A549 (cell line): ENCODE measurements at places on chromosomes 13 and 19.

DNA sequence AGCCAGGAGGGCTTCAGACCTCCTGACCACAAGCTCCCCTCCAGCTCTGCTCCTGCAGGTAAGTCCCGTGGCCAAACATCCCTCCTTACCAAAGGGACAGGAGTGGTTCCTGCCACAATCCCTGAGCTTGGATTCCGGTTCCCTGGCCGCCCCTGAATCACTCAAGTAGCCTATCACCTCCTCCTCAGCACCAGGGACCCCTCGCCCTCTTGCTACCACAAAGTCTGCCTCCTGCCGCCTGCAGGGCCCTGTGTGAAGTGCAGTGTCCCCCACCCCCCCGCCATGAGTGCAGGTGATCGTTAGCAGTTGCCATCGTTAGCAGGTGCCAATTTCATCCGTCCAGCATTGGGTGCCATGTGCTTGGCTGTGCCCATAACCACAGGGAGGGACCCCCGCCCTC is 40.8 kb upstream of the RANBP3 start:
- peak; percentile 8 for DNase-seq

GRCh38 chr13:114111577-114111976 is 20.8 kb downstream of the RASA3 start:
- DNase-seq = no peak

GRCh38 chr19:33325920-33326319 is 23.6 kb upstream of the CEBPA start:
- no peak for DNase-seq

DNA sequence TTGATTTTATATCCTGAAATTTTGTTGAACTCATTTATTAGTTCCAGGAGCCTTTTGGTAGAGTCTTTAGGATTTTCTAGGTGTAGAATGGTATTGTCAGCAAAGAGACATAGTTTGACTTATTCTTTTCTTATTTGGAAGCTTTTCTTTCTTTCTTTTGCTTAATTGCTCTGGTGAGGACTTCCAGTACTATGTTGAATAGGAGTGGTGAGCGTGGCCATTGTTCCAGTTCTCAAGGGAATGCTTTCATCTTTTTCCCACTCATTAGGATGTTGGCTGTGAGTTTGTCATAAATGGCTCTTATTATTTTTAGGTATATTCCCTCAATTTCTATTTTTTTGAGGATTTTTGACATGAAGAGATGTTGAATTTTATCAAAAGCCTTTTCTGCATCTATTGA is 182.2 kb upstream of the SPRY2 start:
- DNase-seq = no peak

DNA sequence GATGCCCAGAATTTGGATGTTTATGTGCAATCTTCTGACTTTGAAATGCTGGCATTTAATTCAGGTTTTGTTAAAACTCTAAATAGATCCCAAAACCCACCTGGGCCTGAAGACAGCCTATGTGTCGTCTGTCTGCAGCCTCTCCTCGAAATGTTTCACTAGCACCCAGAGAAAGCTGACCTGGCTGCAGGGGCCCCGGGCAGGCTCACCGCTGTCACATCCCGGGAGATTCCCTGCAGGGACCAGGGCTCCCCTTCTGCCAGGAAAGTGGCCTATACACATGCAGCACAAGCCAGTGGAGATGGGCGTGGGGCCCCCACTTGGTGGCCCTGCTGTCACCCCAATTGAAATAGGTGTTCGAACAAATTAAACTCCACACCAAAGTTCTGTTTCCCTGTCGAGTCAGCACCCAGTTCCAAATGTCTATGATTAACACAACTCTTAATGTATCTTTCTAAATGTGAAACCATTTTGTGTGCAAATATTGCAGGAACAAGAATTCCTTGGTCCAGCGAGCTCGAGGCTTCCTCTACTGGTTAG is 145.8 kb upstream of the ZNF507 start:
- DNase-seq = no peak

- DNase-seq = no peak
Measured at GRCh38 chr19:35860818-35861639, 4.3 kb downstream of the KIRREL2 start.

GRCh38 chr13:109422161-109422560 is 364.2 kb downstream of the IRS2 start:
- no peak for DNase-seq

- DNase-seq = no peak
Measured at GRCh38 chr19:29940971-29941585, 961 bp upstream of the URI1 start.

DNA sequence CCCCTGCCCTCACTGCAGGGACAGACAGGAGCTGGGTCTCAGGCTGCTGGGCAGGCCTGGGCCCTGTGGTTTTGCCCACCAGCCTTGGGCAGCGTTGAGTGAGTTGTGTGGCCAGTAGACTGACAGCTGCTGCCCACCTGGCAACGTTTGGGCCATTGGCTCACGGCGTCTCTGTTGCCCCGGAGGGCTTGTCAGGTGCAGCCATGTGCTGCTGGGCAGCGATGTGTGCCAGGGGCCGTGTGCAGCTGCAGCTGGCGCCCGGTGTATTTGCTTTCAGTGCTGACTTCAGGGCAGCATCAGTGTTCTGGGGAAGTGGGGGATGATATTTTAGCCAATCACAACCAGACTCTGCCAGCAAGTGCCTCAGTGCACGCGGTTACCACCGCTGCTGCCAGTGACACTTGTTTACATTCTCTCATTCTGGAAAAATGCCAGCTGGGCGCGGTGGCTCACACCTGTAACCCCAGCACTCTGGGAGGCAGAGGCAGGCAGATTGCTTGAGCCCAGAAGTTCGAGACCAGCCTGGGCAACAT is 10.6 kb downstream of the FZR1 start:
- no peak for DNase-seq

GRCh38 chr13:46614582-46614981 is 61.6 kb downstream of the LRCH1 start:
- DNase-seq = peak; percentile 29

DNA sequence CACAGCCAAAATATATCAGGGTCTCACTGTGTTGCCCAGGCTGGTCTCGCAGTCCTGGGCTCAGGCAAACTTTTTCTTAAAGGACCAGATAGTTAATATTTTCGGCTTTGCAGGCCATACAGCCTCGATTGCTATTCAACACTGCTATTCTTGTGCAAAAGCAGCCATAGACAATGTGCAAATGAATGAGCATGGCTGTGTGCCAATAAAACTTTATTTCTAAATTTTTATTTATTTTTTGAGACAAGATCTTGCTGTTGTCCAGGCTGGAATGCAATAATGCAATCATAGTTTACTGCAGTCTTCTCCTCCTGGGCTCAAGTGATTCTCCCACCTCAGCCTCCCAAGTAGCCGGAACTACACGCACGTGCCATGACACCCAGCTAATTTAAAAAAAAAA is 8.2 kb upstream of the PGLS start:
- no peak for DNase-seq

GRCh38 chr13:99078017-99078771 is 100.3 kb upstream of the DOCK9 start:
- DNase-seq = no peak

GRCh38 chr19:14015524-14016035 is 9.5 kb upstream of the RFX1 start:
- no peak for DNase-seq

DNA sequence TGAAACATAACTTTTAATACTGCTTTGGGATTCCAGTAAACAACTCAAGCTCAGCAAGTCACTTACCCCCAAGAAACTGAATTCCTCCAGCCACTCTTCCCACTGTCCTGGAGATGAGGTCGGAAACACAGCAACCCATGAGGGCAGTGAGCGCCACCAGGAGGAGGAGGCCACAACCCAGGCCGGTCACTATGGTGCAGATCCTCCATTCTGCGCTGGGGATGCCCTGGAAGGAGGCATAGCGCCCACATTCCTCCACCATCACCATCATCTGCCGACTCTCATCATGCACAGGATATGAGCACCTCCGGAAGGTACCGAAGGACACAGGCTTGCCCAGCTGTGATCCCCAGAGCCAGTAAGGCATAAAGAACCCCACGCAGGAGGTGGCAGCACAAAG is 2.2 kb downstream of the LHFPL6 start:
- peak; percentile 2 for DNase-seq

- DNase-seq = no peak
Measured at GRCh38 chr13:31476266-31476665, 263.1 kb upstream of the RXFP2 start.

DNA sequence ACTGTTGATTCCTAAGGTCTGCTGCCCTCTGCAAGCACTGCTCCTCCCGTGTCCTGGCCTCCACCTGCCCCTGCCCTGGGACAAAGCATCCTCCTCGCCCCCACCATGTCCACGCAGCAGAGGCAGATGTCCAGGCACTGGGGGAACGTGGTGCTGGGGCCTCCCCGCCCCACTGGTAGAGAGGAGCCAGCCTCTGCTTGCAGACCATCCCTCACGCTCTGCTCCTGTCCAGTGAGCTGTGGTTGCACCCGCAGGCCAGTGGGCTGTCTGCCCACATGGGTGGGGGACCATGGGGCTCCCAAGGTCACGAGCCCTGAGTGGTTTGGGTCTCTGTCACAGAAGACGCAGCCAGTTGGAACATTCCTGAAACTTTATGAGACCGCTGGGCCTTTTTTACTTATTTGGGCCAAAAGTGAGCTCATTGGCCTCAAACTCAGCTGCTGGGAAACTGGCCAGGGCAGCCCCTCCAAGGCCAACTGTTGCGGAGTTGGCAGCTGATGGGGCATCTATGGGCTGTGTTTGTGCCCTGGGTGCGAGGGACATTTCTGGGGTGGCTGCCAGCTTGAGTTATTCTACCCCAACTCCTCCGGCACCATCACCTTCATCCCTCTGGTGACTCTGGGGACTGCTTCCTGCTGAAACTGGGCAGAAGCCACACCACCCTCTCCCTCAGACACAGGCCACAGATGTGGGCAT is 64.8 kb upstream of the F7 start:
- no peak for DNase-seq

DNA sequence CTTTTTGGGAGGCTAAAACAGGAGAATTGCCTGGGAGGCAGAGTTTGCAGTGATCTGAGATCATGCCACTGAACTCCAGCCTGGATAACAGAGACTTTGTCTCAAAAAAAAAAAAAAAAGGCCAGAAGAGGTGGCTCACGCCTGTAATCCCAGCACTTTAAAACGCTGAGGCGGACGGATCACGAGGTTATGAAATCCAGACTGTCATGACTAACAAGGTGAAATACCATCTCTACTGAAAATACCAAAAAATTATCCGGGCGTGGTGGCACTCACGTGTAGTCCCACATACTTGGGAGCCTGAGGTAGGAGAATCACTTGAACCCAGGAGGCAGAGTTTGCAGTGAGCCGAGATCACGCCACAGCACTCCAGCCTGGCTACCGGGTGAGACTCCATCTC is 39.9 kb downstream of the ZNF611 start:
- no peak for DNase-seq
